Airway epithelial cell (primary cell): ENCODE measurements at places on chromosomes 4 and X. TPM values are rescaled to one million over a fixed set of nuclear protein-coding genes. Genes with fewer than 3 reads are reported as not detected.

The KIF4A gene
- 9.3 and 11.4 TPM in 2 replicates for total RNA-seq

The ADAM29 gene
- total RNA-seq: not detected in 2 replicates

The GPR82 gene
- total RNA-seq: not detected in 2 replicates

The STATH gene
- not detected in 2 replicates for total RNA-seq
